ENCODE measurements at places on chromosomes 6 and 20.

DNA sequence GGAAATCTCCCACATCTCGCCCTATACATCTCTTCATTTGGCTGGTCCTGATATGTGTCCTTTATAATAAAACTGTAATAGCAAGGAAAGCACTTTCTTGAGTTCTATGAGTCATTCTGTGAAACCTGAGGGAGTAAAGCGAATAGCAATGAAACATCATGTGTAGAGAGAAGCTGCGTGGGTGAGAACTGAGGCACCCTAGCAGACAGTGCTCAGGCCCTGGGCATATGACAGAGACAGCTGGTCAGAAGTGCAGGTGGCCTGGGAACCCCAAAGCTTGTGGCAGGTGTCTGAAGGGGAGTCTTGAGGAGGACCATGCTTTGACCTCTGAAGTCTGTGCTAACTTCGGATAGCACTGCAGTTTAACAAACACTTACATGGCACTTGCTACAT lies 1.3 kb upstream of the BLOC1S5 start:
- no peak for DNase-seq

DNA sequence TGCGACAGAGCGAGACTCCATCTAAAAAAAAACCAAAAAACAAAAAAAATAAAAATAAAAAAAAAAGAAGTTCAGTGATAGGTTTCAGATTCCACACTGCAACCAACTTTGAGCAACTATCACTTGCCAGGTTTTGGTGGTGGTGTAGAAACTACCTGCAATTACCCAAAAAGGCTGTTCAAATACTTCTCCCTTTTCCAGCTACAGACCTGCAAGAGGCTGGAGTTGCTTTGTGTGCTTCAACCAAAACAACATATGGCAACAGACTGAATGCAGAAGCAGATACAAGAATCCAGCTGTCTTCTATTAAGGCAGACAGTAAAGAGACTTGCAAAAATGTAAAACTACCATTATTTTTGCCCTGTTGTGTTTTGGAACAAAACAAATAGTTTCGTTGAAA lies 9.3 kb upstream of the BCAS1 start:
- DNase-seq, result no peak

GRCh38 chr6:39018103-39018502 lies 30.5 kb upstream of the GLP1R start:
- DNase-seq, result no peak

GRCh38 chr6:98931696-98932095 lies 16.1 kb downstream of the FBXL4 start:
- DNase-seq, result no peak

DNA sequence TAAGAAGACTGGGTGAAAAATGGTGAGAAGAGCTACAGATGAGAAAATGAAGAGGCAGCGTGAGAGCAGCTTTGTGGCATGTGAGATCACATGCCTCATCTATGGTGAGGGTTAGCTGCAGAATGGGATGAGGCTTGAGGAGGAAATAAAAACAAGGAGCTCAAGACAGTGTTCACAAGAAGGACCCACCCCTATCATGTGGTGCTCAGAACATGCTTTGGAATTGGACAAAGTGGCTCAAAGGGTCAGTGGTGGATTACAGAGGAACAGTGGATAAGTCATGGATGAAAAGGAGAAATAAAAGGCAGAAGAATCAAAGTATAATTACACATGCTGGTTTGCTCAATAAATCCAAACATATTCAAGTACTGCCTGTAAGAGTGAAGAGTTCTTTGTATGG lies 126.9 kb upstream of the UST start:
- no peak for DNase-seq

DNA sequence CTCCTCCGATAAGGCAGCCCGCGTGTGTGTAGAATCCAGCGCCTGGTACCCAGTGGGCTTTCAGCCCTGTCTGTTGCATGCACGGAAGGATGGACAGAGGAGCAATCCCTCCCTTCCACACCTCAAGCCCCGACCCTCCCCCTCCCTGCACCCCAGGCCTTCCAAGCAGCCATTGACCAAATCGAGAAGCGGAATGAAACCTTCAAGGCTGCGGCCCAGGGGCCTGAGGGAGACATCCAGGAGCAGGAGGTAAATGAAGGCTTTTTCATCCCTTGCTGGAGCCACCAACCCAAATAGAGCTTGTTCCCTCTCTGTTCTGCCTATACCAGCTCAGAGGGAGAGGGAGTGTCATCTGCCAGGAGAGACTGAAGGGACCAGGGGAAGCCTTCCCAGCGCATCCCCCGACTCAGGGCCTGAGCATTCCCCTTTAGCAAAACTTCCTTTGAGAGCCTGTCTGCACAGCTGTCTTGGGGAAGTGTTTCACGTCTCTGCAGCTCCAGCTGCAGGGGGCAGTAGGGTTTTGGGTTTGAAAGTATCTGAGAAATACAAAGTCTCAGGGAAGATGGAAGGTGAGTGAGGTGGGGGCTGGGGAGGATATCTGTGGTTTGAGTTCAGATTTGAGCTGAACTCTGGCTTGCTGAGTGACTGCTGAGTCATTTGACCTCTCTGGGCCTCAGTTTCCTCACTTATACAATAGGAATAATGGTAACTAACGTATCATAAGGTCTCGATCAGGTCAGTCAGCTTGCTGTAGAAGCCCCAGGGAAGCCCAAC lies 16.1 kb downstream of the FGD2 start:
- no peak for DNase-seq

DNA sequence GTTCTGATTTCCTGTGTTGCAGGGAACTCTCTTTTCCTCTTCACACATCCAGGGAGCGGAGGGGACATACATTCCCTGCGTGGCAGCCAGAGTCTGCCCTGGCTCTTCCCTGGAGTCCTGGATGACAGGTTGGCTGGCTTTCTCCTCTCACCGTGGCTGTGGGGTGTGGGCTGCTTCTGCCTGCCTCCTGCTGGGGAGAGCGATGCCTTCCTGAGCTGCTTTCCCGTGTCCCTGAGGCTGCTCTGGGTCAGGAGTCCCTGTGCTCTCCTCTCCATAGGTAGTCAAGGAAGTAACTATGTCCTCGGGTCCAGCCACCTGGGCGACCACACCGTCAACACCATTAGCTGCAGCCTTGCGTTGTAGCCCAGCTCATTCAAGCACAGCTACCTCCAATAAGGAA lies 451.7 kb downstream of the QKI start:
- no peak for DNase-seq

DNA sequence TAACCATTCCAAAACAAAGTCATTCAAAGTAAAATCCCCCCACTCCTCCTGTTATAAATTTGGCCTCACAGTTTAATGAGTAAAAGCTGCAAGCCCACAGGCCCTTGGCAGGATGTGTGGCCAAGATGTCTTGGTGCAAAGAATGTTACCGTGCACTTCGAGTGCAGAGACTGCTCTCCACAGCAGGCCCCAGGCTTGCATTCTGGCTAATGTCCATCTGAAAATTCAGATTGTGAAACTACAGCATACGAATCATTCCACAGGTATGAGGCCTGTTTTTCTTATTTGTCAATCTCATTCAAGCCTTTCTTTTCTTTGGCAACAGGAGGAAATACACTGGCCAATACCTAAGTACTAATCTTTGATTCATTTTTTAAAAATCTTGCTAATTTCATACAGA lies 7.1 kb downstream of the RPS6KA2 start:
- DNase-seq, result peak; percentile 44

Measured in hindlimb muscle (tissue), 1 donor.